Chondrocyte (in vitro differentiated cells): ENCODE measurements at places on chromosomes 3 and 15. TPM values are rescaled to one million over a fixed set of nuclear protein-coding genes. Genes with fewer than 3 reads are reported as not detected.

DNA sequence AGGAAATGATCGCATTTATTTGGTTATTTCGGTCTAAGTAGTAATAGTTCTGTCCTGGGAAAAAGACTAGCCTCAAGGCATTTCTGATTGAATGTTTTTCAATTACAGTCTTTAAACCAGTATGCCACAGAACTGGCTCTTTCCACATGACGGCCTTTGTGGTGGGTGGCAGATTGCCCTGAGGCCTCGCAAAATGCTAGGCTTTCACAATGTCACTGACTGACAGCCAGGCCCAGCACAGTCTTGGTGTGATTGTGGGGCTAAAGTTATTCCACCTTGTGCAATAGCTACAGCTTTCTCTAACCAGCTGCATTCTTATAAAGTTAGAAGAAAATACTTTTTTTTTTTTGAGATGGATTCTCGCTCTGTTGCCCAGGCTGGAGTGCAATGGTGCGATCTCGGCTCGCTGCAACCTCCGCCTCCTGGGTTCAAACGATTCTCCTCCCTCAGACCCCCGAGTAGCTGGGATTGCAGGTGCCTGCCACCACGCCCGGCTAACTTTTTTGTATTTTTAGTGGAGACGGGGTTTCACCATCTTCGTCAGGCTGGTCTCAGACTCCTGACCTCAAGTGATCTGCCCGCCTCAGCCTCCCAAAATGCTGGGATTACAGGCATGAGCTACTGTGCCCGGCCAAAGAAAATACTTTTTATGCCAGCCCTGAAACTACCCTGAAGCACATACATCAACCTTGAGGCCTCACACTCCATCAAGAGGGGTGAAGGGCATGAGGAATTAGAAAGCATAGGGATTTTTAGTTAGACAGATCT lies 2.5 kb upstream of the ADIPOQ start:
- DNase-seq: no peak

DNA sequence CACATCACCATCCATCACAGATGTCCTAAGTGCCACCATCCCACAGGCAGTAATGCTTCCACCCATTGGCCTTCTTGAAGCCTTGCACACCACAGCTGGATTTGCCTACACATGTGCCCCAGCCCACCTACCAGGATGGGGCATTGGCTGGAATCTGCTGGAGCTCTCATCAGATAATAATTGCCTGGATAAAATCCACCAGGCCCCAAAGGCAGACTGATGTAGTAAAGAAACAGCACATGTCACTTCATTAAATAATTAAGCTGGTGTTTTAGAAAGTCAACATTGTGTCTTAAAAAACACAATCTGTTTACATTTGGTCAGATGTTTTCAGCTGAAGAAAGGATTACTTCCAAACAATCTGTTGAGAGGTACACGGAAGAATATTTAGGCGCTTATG lies 229.5 kb downstream of the ATP8B4 start:
- DNase-seq: no peak

DNA sequence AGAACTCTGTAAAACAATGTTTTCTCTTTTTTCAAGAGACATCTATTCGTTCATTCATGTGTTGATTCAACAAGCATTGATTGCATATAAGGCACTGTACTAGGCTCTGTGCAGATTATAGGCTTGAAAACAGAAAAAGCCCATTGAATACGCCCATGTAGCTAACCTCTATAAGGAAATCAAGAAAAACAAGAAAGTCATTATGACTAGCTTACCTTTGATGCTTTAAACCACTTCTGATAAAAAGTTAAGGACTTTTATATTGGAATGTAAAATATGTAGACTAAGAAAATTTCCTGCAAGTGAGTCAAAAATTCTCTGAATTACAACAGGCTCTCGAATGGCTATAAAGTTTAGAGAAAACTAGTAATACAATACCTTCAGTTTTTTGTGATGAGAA lies 92.5 kb downstream of the BDH1 start:
- DNase-seq: no peak

The SLC24A5 gene
- not detected in 3 replicates for total RNA-seq

The RPL29 gene
- 610 to 772 TPM (median 621 TPM) in 3 replicates for total RNA-seq

The PLA2G4E gene
- total RNA-seq: not detected in 3 replicates

The KCTD6 gene
- total RNA-seq: 8.6 to 12.9 TPM (median 9.7 TPM) in 3 replicates
